ENCODE measurements at places on chromosomes 6 and 20.

DNA sequence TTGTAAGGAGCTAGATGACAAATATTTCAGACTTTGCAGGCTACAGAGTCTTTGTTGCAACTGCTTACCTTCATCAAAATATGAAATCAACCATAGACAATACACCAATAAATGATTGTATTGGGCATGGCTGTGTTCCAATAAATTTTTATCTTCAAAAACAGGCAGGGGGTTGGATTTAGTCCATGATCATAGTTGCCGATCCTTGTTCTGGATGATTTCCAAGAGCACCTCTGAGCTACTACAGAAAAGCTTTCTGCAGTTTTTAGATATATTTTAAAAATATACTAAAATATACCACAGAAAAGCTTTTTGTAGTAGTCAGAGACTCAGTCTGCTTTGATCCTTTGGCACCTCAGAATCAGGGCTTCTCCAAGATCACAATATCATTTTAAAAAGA is 145.0 kb downstream of the HTR1B start:
- no peak for DNase-seq

DNA sequence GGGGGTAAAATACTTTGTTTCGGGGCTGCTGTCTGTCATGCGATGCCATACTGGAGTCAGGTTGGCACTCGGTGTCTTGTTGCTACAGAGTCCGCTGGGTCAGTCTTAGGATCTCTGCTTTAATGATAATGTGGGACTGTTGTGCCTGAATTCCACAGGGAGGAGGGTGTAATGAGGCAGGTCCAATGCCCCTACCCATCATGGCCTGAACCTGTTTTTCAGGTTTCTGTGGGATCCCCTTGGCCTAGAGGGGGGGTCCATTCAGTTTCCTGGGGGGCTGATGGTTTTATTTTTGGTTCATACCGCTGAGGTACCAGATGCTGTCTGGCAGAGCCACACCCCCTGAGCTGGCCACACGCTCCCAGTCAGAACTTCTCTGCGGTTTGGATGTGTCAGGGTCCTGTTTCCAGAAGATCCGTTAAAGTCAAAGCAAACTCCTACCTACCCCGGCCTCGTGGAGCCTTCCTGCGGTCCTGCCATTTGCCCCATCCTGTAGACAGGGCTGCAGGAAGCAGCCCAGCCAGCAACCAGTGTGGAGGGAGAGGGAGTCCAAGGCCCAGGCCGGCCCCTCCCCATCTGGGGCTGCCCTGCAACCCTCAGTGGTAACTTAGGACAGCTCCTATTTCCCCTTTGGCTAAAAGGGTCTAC is 69.7 kb downstream of the TCP11 start:
- no peak for DNase-seq

GRCh38 chr6:104589940-104590339 is 269.8 kb downstream of the HACE1 start:
- no peak for DNase-seq

DNA sequence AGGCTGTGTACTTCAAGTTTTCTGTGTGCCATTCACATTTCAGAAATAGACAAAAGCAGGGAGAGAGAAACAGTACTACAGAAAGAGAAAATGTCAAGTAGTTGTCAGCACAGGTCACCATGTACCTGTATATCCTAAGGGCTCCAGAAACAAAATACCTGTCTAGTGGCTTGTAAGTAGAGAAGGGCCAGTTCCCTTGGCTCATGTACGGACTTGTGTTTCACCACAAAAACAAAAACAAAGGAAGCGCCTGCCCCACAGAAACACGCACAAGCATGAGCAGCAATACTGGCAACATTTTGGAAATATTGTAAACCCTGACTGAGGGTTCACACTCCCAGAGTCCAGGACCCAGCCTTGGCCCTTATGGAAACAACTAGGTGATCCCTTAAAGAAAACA is 44.3 kb downstream of the CNKSR3 start:
- DNase-seq, result no peak

- DNase-seq, result no peak
Observed at GRCh38 chr6:156390621-156391020, 386.6 kb upstream of the ARID1B start.

- DNase-seq, result no peak
Observed at GRCh38 chr6:64789476-64789875, 917.5 kb downstream of the EYS start.

- no peak for DNase-seq
Observed at GRCh38 chr6:49556429-49556837, 6.0 kb downstream of the C6orf141 start.

GRCh38 chr6:74971633-74972032 is 234.2 kb downstream of the COL12A1 start:
- DNase-seq, result no peak

DNA sequence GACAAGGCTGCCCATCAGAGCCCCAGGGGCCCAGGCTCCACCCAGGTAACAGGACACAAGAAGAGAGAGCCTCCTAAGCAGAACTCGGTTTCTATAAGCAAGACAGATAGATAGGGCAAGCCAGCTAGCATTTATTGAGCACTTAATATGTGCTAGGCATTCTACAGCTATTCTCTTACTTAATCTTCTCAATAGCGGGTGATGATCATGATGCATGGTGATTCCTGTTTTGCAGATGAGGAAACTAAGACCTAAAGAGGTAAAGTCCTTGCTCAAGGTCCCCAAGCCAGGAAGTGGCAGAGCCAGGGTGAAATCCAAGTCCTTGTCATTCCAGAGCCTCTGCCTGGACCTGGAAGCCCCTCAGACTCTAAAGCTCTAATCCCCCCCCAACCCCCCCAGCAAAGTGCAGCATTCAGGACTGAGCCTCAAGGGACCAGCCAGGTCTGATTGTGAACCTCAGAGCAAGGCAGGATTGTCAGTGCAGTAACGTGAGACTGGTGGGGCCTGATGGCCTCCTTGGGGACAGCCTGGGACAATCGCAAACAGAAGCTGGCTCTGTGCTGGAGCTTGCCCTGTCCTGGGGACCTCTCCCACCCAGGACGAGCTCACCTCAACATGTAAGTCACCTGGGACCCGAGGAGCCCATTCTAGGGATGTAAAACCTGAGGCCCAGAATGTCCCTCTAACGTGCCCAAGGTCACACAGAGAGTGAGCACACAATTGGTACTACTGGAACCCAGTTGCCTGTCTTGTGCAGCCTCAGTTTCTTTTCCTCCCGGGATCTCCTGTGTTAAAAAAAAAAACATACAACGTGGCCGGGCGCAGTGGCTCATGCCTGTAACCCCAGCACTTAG is 48.4 kb upstream of the PTGIS start:
- DNase-seq, result no peak

Data from AG04449 (cell line).